Mucosa of gallbladder (tissue), 1 donor: ENCODE measurements at places on chromosomes 7 and 10. TPM values are rescaled to one million over a fixed set of nuclear protein-coding genes. Genes with fewer than 3 reads are reported as not detected.
A peak's percentile ranks its signal among the peaks of the same experiment; 100 is the strongest.

The TRPV5 gene
- total RNA-seq = not detected

- no peak for DNase-seq
Observed at GRCh38 chr7:93148144-93148543, at the start of gene SAMD9L. Gene SAMD9L, minus strand, starts transcription at chr7:93148385. Its CDS starts 12,414 bp downstream, at chr7:93135971.

GRCh38 chr10:79628988-79629954 lies 18.5 kb downstream of the SFTPA1 start:
- no peak for DNase-seq

DNA sequence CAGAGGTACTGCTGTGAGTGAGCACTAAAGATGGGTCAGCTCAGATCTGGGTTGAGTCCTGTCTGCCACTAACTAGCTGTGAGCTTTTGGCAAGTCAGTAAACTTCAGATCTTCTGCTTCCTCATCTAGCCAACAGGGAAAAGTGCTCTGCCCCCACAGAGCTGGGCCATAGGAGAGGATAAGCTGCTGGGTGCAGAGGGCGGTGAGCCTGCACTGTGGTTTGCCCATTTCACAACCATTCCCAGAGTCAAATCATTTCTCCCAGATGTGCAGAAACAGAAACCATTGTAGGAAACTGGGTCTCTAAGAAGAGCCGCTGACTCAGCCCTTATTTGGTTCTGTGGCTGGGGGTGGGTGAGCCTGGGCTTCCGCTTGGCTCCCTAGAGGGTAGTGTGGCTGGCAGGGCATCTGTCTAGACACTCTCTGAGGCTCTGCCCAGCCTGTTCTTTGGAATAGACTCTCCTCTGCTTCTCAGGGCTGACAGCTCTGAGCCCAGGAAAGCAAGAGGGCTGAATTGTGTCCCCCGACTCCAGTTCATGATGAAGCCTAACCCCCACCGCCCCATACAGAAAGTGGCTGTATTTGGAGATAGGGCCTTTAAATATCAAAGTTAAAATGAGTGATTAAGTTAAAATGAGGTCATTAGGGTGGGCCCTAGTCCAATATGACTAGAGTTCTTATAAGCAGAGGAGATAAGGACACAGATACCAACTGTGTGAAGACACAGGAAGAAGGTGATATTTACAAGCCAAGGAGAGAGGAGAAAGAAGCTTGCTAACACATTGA lies 29.5 kb upstream of the ARHGAP22 start:
- DNase-seq = peak; percentile 57

The LRCH4 gene
- 131 TPM for total RNA-seq

GRCh38 chr10:102313221-102313896 lies 68.0 kb downstream of the GBF1 start:
- no peak for DNase-seq

The GUSB gene
- 73.2 TPM for total RNA-seq

DNA sequence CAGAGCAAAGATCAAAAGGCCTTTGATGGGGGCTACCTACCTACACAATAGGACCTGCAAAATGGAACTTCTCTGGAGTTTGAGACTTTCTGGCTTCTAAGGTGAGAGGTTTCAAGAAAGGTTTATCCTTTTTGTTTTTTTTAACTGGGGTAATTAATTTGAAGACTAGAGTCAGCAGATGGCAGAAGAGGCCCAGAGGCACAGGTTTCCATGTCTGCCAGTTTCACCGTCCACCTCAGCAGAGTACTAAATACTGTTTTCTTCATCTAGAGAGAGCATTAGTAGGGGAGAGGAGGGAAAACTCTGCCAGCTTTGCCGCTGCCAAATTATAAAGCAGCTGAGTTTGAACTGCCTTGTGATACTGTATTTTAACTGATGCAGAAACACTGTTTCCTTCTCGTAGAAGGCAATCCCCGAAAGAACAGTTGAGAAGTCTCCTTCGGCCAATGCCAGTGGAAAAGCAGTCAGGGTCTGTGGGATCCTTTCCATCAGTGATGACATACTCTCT lies 138.7 kb downstream of the SLC25A13 start:
- DNase-seq = no peak

GRCh38 chr10:104080762-104081161 lies 4.9 kb downstream of the COL17A1 start:
- DNase-seq = no peak

DNA sequence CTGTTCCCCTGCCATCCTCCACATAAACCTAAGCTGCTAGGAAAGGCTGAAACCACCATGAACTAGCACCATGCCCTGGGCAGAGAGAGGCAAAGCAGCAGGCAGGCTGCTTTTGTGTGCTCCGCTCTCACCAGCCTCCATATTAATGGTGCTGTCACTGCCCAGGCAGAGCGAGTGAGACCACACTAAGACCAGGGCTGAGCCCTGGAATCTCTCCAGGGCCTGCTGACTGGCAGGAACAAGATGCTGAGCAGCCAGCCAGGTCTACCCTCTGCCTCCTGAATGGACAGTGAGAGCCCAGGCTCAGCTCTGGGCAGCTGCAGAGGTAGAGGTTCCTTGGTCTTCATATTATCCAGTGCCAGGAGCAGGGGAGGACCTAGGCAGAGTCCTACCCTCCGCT lies 1.6 kb upstream of the CRHR2 start:
- DNase-seq = no peak

DNA sequence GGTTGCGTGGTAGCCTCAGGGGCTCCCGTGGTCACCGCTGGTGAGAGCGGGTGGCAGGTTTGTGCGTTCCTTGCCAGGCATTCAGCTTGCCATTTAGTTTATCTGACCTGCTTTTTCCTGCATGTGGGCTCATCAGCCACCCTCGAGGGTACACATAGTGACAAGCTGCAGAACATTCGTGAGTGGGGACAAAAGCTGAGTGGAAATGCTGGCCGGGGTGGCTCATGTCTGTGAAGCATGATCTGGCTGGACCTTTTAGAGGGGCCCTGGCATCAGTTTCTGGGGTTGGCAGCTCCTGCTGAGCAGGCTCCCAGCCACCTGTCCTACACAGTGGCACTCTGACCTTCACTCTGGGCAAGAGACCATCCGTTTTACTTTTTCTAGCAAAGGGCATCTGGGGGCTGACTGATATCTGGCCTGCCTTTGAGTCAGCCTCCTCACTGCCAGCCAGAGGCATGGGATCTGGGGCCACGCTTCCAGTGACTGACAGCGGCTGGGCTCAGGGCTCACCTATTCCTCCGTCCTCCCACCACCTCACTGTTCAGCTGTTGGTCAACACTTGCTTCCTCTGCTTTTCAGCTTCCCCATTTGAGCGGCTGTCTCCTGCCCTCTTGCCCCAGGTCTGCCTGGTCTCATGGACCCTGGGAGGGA lies 75.0 kb downstream of the LANCL2 start:
- no peak for DNase-seq
